ENCODE measurements at places on chromosomes 7 and 10.

DNA sequence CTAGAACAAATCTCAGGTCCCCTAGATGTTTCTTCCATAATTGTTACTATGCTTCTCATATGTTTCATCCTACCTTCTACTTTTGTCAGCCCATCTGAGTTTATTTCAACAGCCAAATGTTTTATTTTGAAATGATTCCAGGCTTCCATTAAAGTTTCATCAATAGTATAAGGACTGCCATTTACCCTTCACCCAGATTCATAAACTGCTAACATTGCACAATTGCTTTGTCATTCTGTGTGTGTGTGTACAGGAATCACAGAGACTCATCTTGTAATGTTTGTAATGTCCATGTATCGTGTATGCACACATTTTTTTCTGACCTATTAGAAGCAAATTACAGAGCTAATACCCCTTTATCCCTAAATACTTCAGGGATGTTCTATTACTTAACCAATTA, 25.5 kb downstream of the MMRN2 start:
- no peak for DNase-seq

DNA sequence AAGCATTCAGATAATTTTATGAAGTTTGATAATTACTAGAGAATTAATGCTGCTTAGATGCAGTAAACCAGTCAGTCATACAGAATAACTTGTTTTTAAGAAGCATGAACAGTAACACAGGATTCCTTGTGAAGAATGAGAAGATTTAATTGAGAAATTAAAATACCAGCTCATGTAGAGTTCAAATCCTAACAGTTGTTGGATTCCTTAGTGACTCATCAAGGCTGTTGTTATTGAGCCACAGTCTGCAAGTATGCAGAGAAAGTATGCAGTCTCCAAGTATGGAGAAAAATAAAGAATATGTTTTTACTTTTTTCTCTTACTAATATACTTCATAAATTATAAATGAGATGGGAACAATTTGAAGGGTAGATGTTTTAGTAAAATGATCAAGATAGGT, 30.2 kb upstream of the CYP26C1 start:
- DNase-seq: no peak

- no peak for DNase-seq
These were observed 26.2 kb upstream of the EBLN1 start for GRCh38 chr10:22244001-22244400.

- no peak for DNase-seq
These were observed 15.7 kb downstream of the GRID1 start for GRCh38 chr10:86350897-86351296.

DNA sequence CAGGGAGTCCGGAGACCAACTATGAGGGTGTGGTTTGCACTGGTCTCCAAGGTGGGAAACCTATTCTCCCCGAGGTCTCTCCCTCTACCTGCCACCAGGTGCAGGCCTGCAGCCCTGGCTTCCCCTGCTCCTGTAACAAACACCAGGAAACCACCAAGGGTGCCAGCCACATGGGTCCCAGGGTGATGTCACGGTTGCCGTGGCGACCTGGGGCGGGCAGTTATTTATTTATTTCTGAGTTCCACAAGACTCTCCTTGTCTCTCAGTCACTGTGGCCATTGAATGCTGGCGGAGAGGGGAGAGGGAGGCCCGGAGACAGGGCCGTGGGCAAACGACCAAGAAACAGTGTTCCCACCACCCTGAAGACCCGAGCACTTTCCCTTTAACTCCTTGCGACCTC, 27.0 kb downstream of the MMD2 start:
- DNase-seq: no peak

DNA sequence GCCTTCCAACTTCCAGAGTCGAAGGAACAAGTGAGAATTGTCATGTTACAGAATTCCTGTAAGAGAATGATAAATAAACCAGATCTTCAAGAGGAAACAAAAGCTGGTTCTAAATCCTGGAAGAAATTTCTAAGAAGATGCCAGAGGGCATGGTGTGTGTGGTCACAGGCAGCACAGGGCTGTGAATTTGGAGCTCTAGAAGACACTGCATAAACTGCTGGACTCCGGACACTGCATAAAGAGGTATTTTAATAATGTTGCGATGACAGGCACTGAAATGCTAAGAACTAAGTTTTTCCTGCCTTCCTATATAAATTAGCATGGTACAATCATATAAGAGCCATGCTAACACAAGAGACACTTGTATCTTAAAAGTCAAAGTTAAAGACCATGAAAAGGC, 86.0 kb downstream of the LARP4B start:
- DNase-seq: no peak

DNA sequence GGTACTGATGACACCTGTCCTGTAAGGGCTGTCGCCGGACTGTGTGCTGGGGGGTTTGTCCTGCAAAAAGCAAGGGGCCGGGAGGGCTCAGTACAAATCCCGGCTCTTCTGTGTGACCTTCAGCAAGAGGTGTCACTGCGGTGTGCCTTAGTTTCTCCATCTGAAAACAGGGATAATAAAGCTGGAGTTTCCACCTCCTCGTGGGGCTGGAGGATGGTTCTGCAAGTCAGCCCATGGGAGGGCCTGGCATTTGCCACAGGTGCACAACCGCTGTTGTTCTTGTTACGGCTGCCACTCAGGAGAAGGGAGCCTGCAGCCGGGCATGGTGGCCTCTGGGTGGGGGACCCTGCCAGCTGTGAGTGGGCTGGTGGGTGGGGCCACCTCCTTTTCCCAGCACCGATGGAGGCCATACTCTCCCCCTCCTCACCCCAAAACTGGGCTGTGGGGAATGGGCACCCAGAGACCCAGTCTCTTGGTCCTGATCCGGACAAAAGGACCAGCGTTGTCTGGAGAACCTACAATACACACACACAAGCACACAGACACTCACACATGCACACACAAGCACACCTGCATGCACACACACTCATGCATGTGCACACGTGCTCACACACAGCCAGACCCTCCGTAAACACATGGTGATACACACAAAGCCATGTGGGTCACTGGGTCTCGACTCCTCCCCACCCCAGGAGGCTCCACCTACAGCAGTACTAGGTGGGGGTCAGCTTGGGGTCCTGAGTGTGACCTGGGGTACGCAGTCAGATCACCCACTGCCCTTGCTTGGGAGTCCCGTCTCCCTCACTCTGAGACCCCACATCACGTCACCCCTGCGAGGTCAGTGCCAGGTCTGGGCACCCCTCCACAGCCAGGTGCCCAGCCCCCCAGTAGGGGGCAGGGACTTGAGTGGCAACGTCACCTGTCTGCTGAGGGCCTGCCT, 34.1 kb downstream of the ELFN1 start:
- peak; percentile 23 for DNase-seq

GRCh38 chr10:49090189-49090575, 25.1 kb downstream of the VSTM4 start:
- no peak for DNase-seq

DNA sequence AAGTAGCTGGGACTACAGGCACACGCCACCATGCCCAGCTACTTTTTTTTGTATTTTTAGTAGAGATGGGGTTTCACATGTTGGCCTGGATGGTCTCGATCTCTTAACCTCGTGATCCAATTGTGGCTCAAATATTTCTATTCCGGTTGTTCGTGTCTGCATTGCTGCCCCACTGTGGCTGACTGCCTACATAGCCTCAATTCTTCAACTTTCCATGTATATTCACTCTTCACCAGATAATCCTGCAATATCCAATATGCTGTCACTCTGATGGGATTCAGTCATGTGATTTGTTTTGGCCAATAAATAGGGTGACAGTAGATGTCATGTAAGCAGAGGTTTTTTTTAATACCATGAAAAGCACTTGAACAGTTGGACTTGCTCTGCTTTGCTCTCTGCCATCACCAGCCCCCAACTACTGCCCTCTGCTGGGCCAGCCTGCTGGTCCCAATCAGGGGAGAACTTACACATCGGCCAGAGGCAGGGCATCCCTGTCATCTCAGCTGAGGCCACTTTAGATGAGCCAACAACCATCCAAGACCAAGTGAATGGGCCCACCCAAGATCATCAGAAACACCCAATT, 56.7 kb downstream of the NSUN6 start:
- no peak for DNase-seq

GRCh38 chr7:17016402-17017010, 134.7 kb upstream of the AGR3 start:
- no peak for DNase-seq

DNA sequence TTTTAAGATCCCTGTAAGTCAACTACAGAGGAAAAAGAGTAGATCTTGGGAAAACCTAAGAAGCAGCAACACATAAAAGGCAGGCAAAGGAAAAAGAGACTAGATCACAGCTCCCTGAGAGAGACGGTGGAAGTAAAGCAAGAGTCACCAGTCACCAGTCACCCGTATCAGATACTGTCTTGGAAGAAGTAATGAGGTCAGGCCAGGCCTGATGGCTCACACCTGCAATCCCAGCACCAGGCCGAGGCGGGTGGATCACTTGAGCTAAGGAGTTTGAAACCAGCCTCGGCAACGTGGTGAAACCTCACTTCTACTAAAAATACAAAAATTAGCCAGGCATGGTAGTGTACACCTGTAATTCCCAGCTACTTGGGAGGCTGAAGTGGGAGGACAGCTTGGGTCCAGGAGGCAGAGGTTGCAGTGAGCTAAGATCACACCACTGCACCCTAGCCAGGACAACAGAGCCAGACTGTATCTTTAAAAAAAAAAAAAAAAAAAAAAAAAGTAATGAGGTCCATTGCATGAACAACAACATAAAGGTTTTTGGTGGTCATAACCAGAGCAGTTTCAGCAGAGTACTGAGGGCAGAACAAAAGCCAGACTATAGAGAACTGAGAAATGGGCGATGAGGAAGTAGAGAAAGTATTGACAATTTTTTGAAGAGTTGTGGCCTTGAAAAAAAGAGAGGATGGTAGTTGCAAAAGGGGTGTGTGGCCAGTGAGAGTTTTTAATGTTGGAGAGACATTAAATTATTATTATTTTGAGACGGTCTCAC, 16.9 kb downstream of the ZNF713 start:
- DNase-seq: no peak

GRCh38 chr7:70545214-70545613, 586.7 kb upstream of the GALNT17 start:
- DNase-seq: no peak

- no peak for DNase-seq
These were observed 33.3 kb upstream of the EBLN1 start for GRCh38 chr10:22250897-22251660.

DNA sequence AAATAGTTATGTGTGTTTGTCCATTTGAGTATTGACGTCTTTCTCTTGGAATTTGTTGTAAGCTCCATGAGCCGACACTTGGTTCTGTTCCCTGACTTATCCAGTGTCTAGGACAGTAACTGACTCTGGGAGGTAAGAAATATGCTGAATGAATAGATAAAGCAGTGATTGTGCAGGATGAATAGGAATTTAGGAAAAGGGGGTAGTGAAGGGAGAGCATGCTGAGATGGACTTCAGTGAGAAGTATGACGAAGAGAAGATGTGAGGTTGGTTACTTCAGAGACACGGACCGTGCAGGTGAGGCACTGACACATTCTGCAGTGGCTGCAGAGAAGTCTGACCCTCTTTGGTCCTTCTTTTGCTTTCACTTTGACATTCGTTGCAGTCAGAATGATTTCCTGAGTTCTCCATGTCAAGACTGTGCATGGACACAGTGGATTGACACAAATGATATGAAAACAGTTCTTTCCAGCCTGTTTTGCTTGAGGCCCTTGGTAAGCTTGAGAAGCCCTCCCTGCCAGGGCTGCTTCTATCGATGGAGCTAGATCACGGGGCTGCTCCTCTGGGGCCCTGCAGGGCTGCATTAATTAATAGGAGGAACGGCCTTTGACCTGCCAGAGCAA, 261.5 kb upstream of the SORCS1 start:
- no peak for DNase-seq

- DNase-seq: no peak
These were observed 98.7 kb downstream of the TCERG1L start for GRCh38 chr10:131212763-131213325.

- no peak for DNase-seq
These were observed 112.1 kb downstream of the FAM53B start for GRCh38 chr10:124632064-124632531.

DNA sequence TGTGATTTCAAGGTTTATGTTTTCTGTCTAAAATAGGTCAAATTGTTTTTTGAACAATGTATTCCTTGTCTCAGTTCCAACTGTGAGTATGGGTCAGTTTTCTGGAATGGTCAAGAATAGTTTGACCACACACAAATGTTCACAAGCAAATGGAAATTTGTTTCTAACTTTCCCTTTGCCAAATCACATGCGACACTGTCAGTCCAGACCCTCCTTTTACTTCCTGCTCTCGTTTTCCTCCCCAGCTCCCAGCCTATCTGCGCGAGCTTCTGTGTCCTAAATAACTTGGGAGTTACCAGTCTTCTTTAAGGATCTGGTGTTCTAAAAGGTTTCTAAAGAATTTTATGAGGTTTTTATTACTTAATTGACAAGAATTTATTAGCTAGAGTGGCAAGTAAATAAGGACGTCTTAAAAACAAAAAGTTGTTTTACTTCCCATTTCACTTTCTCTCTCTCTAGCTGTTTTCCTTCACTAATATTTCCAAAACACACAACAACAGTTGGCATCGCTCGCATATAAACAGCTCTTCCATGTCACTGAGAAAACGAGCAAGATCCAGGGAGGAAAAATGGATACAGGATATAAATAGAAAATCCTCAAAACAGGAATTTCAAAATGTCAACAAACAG, 266.1 kb upstream of the KLF6 start:
- DNase-seq: no peak

- no peak for DNase-seq
These were observed 43.6 kb downstream of the NSUN6 start for GRCh38 chr10:18607503-18608378.

GRCh38 chr10:15169555-15170401, 1.3 kb upstream of the NMT2 start:
- DNase-seq: peak; percentile 41

DNA sequence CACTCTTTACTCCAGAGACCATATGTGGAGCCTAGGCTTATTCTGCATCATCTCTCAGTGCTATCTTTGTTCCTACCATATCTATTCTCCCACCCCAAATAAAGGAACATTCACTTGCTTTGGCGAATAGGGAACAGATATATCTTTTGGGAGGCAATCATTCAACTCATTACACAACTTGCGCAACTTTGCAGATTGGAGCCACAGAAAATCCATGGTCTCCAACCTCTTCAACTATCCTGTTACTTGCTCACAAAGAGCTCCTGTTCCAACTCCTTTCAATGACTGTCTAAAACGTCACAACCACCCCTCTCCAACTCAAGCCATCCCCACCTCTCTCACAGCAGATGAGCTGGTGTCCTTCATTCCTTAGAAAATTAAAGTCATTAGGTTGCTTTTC, 203.7 kb downstream of the POU6F2 start:
- DNase-seq: no peak

GRCh38 chr10:91745090-91745831, 53.0 kb upstream of the TNKS2 start:
- DNase-seq: no peak

DNA sequence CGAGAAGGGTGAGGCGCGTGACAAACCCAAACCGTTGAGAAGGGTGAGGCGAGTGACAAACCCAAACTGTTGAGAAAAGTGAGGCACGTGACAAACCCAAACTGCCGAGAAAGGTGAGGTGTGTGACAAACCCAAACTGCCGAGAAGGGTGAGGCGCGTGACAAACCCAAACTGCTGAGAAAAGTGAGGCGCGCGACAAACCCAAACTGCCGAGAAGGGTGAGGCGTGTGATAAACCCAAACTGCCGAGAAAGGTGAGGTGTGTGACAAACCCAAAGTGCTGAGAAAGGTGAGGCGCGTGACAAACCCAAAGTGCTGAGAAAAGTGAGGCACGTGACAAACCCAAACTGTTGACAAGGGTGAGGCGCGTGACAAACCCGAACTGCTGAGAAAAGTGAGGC, 25.0 kb downstream of the ESYT2 start:
- DNase-seq: no peak

- DNase-seq: no peak
These were observed 35.4 kb downstream of the CCM2 start for GRCh38 chr7:45035371-45035770.
